ENCODE measurements at places on chromosomes 5 and 9.

DNA sequence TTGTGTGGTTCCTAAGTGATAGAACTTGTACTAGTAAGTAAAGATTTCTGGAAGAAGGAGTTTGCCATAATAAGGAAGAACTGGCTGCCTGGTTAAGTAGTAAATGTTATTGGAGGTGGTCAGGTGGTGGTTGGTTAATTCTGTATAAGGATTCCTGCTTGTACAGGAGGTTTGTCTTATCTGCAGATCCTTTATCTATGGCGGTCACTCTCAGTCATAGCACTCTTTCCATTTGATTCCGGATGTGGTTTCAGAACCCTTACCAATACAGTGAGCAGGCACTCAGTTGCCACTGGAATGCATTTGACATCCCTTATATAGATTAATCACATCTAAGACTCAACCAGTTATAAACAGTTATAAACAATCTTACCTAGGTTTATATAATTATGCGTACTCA lies 50.3 kb downstream of the RAD50 start:
- DNase-seq = no peak

DNA sequence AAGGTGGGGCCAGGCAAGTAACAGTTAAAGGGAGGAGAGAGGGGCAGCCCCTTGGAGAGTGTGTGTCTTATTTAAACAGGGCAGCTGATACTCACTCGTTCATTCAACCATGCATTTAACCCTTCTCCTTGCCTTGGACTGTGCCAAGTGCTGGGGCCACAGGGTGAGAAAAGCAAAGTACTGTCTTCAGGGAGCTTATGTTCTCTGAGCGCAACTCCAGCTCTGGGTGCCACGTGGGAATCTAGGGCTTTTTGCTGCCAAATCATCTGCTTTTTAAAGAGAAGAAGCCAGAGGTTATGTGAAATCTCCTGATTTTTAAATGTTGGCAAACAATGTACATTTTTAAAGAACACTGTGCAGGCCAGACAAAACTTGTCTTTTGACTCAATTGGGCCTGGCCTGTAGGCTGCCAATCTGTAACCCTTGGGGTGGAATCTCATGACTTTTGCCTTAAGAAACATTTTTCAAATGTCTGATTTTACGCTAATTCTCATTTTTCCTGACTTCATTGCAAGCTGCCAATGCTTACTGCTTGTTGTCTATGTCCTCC lies 157.8 kb downstream of the NTRK2 start:
- DNase-seq = no peak

DNA sequence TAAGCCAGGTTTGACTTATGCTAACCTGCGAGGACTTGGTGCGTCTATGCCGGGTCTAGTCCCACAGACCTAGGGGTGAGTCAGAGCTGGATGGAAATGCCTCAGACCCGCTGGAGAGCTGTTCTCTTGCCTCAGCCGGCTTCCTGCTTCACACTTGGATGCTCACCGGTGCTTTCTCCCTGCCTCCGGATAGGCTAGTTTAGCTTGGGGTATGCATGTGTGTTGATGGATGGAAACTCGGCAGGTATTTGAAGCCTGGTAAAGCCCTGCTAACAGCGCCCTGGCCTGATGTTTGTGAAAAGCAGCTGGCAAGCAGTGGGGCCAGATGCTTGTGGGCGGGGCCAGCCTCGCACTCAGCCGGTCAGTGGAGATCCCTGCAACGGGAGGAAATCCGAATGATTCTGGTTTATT lies 29.3 kb downstream of the PRRC2B start:
- peak; percentile 40 for DNase-seq

DNA sequence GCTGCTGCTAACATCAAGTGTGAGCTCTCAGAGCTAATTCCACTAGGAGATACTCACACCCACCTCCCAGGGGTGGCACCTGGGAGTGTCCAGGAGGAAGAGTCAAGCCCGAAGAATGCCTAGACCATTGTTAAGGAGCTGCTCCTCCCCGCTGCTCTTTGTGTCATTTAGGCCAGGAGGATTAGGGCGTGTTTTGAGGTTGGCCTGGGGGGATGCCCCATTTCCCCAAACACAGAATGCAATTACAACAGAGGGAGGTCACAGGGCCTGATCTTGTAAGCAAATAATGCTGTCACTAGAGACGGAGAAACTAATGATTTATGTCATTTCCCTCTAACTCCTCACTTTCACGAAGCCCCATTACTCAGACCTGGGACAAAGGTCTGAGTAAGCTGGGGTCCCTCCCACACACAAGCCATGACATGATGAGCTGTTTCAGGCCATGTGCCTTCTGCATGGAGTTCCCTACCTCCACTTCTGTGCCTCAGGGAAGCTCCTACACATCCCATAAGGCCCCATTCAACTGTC lies 312.5 kb downstream of the ACTL7B start:
- DNase-seq = no peak

Measured in SHP77 treated with DMSO at 0.1 percent for 48 hours (cell line).